ENCODE measurements at places on chromosomes 3 and 15.

- DNase-seq = no peak
Measured at GRCh38 chr15:44381236-44381635, 46.2 kb upstream of the CTDSPL2 start.

- DNase-seq = peak; percentile 29
Measured at GRCh38 chr3:183490653-183491052, 62.2 kb upstream of the MCF2L2 start.

- no peak for DNase-seq
Measured at GRCh38 chr3:45848392-45848791, 6.5 kb upstream of the LZTFL1 start.

DNA sequence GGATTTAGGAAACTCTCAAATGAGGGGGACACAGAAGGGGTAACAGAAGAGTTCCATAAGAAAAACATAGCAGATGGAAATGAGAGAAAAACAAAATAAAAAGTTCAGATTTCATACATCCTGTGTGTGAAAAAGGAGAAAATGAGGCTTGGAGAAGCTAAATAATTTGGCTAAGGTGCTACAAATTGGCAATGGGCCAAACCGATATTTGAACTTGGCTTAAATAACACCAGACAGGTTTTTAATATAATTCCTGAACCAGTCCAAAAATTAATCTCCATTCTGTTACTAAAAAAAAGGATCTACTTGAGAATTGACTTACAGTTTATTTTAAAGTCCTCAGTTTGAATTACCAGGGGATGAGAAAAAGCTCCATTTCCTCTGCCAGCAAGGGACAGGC is 342.9 kb upstream of the DPH6 start:
- no peak for DNase-seq

DNA sequence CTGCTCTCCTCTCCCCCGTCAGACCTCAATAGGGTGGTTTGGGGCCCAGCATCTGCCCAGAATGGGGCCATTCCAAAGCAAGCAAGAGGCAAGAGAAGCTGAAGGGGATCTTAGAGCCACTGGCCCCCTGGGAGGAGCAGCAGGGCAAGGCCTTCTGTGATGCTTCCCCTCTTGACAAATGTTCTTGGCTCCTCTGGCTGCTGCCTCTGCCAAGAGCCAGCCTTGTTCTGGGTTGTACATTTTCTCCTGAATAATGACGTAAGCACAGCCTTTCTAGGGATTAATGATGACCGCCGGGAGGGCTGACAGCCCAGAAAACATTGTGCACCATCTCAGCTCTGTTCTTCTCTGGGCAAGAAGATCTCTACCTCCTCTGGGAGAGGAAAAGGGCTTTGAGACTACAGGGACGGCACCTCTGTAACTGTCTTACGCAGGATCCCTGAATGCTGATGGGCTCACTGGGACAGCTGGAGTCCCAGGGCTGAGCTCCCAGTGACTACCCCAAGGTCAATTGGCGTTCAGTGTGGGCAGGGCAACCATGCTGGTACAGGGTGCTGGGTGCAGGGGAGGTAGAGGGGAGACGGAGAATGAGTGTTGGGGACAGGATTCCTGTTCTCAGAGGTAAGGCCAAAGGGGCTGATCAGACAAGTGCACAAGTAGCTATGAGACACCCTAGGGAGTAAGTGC is 253.3 kb downstream of the FAM43A start:
- DNase-seq = no peak

- DNase-seq = no peak
Measured at GRCh38 chr3:17329927-17330326, 412.5 kb downstream of the TBC1D5 start.

GRCh38 chr3:46695177-46695961 is 1.9 kb upstream of the ALS2CL start:
- no peak for DNase-seq

GRCh38 chr15:57746786-57747185 is 40.3 kb downstream of the POLR2M start:
- no peak for DNase-seq

DNA sequence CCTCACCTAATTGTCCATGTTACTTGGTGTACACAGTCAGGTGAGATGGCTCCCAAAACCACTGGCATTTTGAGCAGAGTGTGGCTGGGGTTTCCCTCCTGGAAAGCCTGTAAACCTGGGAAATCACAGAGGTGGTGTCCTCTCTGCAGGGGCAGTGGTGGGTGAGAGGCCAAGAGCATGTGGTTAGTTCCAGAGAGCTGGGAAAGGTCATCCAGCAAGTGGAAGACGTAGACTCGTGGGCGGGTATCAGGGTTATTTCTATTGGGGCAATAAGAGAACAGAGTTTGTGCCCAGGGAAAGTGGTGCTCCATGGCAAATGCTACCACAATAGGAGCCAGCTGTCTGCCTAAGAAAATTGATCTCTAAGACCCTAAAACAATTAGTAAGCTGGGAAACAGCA is 44.6 kb upstream of the LIMD1 start:
- DNase-seq = no peak

DNA sequence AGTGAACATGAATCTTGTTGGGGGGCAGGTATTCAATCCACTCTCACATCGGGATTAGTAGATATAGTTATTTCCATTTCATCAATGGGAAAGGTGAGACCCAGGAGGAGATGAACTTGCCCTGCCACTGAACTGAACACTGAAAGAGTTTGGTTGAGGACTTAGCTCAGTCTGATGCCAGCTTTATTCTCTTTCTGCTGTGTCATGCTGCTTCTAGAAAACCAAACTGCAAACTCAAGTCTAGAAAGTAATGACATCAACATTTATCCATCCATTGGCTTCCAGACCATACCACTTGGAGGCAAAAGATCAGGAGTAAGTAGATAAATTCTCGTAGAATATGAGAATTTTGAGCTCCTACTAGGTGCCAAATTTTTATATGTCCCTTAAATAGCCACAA is 288.0 kb upstream of the CTNNB1 start:
- no peak for DNase-seq

GRCh38 chr3:123353850-123354233 is 95.0 kb downstream of the ADCY5 start:
- DNase-seq = no peak

DNA sequence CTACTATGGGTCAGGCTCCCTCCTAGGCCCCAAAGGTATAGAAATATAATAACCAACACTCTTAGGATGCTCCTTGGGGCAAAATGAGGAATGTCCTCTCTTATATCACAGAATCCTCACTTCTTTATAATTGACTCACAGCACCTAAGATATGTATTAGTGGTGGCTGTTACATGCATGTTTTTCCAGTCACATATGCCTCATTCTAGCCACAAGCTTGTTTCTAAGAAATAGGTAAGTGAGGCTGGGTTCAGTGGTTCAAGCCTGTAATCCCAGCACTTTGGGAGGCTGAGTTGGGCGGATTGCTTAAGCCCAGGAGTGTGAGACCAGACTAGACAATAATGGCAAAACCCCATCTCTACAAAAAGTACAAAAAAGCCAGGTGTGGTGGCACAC is 57.9 kb upstream of the PSMD6 start:
- no peak for DNase-seq

DNA sequence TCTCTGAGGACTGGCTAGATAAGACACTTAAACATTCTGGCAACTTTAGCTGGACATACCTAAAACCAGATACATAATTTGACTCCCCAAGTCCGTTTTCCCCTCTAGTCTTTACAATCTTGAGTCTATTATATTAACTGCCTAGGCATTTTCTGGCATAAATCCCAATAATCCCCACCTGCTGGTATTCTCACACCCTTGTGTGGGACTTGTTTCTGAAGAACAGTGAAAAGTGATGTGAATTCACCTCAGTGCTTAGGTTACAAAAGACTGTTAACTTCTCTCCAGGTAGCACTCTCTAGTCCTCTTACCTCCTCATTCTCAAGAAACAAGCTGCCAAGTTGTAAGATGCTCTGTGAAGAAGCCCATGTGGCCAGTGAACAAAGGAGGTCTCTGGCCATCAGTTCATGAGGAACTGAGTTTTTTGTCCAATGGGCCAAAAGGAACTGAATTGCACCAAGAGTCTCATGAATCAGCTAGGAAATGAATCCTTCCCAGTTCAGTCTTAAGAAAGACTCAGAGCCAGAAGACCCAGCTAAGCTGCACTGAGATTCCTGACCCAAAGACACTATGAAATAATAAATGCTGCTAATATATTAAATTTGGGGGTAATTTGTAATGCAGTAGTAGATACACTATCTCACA is 4.1 kb downstream of the OSBPL11 start:
- DNase-seq = no peak

DNA sequence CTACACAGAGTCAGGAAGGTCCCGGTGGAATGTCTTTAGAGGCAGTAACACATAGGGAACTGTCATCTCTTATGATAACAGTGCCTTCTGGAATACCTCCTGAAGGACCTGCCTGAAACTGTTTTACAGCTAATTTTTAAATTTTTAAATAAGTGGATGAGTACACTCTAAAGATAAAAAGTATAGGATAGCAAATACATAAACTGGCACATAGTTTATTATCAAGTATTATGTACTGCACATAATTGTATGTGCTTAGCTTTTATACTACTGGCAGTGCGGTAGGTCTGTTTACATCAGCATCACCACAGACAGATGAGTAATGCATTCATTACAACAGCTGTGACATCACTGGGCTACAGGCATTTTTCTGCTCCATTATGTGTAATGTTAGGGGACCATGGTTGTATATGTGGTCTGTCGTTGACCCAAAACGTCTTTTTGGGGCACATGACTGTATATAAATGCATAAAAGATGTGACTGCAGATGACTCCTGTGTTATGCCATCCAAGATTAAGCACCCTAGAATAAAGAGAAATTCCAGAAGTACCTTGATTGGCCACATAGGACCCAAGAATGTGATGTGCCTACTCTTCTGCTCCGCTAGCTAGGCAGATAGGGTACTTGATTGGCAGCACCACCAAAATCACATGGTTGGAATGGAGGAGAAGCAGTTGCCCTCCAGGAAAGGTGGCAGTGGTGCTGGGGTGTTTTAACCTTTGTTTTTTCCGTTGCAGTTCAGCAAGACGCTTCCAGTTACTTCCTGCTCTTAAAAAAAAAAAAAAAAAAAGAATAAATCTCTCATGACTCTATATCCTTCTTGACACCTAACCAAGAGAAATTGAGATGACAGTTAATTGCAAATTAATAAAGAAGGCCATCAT is 3.3 kb downstream of the VPS8 start:
- DNase-seq = no peak

- no peak for DNase-seq
Measured at GRCh38 chr3:189800436-189800835, 169.2 kb downstream of the TP63 start.

- no peak for DNase-seq
Measured at GRCh38 chr3:76264496-76264895, 479.1 kb upstream of the ZNF717 start.

DNA sequence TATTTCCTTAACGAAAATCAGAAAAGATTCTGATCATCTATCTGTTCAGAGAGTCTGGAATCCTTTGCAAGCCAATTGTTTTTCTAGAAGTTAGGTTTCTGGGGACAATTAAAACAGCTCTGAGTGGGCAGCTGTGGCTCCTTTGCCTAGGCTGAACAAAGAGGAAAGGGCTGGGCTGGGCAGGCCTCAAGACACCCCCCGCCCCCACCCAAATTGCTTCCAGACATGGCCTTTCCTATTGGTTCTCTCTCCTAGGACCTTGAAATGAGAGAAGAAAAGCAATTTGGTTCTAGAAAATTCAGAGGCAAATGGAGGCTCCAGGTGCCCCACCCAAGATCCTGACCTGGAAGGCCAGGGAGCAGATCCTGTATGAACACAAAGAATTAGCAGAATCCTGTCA is 2.3 kb upstream of the ADPGK start:
- no peak for DNase-seq

- no peak for DNase-seq
Measured at GRCh38 chr3:45986303-45986982, 9.2 kb downstream of the FYCO1 start.

GRCh38 chr15:45616901-45617323 is 17.9 kb upstream of the SQOR start:
- peak; percentile 36 for DNase-seq

- no peak for DNase-seq
Measured at GRCh38 chr3:159838938-159839337, 149.7 kb upstream of the IL12A start.

DNA sequence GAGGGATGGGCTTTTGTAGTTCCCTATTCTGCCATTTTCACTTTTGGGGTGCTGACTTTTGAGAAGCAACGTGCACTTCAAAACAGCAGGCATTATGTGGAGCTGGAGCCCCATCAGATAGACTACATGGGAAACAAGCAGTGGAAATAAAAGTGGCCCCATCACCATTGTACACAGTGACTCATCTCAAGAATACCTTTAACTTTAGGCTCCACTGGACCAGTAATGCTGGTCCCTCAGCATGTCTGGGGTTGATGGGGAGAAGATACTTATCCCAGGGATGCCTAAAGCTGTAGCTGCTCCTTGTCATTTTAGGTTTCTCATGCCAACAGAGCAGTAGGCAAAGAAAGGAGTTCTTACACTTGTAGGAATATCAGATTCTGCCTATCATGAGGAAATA is 45.0 kb downstream of the LSM3 start:
- no peak for DNase-seq

DNA sequence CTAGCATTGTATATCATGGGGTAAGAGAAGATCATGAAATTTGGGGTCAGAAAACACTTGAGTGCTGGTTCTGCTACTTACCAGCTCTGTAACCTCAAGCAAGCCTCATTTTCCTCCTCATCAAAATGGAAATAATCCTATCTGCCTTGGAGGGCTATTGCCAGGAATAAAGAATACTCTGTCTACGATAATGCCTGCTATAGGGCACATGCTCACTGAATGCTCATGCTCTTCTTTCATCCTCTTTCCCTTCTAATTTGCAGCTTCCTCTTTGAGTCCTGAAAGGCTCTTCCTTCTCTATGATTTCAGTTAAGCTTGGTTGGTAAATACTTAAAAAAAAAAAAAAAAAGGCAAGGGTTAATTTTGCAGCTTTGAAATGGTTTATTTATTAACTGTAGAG is 12.8 kb downstream of the RTP1 start:
- DNase-seq = no peak

DNA sequence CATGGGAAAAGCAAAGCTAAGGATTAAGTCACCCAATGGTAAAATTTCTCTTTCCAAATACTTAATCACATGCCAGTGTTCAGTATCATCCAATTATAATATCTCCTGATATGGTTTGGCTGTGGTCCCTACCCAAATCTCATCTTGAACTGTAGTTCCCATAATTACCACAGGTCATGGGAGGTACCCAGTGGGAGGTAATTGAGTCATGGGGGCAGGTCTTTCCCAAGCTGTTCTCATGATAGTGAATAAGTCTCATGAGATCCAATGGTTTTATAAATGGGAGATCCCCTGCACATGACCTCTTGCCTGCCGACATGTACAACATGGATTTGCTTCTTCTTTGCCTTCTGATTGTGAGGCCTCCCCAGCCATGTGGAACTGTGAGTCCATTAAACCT is 26.1 kb upstream of the NMB start:
- DNase-seq = no peak

DNA sequence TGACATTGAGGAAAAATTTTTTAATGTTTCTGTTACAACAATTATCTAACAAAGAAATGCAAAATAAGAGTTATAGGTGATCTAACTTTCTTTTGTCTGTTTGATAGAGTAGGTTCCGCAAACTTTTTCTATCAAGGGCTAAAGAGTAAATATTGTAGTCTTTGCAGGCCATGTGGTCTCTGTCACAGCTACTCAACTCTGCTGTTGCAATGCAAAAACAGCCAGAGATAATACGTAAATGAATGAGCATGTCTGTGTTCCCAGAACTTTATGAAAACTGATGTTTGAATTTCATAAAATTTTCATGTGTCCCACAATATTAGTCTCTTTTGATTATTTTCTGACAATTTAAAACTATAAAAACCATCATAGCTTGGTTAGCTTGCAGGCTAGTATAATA is 73.3 kb downstream of the SLC24A1 start:
- DNase-seq = no peak

GRCh38 chr15:71387810-71388209 is 272.5 kb downstream of the THSD4 start:
- DNase-seq = no peak
